ENCODE measurements at places on chromosomes 3 and 15.

DNA sequence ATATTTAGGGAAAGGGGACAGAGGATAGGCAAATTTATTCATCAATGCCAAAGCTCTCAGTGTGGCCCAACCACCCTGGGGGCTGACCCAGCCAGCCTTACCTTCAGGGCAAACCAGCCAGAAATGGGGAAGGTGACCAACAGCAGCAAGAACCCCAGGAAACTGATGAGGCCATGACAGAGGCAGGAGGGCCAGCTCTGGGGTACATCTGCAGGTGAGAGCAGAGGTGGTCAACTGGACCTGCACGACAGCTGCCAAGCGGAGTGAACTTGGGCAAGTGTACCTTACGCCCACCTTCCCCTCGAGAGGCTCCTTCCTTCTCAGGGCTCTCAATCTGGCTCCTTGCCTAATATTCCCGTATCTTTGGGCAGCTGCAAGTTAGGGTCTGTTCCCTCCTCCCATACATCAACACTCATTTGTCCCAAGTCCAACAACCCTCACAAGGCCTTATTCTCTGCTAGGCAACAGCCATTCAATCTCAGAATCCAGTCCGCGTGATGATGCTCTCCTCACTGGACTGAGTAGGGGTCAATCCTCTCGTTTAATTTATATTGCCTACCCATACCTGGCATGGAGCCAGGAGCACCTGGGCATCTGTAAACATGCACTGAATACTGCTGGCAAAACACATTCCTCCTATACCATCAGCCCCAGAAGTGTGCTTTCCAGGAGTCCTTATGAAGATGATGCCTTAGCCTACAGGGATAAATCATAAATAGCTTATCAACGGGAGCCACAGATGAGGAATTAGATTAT is 1.7 kb downstream of the STOML1 start:
- DNase-seq = no peak

GRCh38 chr15:51093488-51093838 is 1.2 kb downstream of the TNFAIP8L3 start:
- DNase-seq = no peak

GRCh38 chr15:57255751-57256341 is 120.5 kb upstream of the CGNL1 start:
- no peak for DNase-seq

GRCh38 chr15:80850941-80851451 is 71.8 kb downstream of the CEMIP start:
- no peak for DNase-seq

DNA sequence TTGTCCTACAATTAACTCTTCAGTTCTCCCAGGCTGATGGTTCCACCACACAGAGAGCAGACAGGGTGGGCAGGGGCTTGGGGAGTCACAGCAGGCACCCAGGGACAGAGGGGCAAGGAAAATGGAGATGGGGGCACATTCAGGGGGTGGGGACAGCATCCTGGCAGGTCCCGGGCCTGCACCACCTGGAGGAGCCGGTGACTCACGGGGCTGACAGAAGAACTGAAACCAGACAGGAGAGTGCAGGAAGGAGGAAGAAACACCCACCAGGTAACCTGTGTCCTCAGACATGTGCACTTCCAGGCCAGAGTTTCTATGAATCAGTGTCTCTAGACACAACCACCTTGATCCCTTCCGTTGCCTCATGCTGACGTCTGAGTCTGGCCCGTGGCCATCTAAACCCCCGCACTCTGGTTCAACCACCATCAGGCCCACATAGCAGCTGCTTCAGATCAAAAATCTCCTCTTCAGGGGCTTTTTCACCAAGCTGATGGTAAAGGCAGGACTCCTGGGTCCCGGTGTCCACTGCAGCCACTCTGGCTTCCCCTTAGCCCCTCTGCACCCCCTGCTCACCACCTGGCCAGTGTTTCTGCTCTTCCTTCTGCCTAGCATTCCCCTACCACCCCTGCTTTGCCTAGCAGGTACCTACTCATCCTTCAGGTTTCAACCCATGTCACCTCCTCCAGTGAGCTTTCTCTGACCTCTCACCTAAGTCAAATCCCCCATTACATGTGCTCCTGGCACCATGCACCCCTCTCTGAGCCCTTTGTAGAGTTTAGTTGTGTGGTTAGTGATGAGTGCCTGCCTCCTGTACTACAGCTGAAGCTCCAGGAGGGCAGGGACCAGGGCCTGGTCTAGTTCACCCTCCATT is 16.5 kb upstream of the CYP11A1 start:
- peak; percentile 68 for DNase-seq

GRCh38 chr15:70375006-70375431 is 277.3 kb upstream of the TLE3 start:
- no peak for DNase-seq

DNA sequence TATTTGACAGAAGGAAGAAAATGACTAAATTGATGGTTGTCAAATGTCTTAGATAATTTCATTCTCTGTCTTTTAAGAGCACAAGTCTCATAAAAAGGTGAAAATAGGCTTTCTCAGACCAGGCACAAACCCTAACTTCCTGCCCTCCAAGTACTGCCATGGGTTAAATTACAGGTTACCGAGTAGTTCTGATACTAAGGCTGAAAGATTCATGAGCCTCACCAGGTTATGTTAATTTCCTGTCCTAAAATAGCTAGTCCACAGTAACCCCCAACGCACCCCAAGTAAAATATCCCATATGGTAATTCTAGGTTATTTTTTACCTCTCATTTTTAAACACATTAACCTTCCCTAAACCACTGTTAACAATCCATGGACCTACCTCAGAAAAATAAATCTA is 42.0 kb downstream of the GSK3B start:
- DNase-seq = no peak

DNA sequence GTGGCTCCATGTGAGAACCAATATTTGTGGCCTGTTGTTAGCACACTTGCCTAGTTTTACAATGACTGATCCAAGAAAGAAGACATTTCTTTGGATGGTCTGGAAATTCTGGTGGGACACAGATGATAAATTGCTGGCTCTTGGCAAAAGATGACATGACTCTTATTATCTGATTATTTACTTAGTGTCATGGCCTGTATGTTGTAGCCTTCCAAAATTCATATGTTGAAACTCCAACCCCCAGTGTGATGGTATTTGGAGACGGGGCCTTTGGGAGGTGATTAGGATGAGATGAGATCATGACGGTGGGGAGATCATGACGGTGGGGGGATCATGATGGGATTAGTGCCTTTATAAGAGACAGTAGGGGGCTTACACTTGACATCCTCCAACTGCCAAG is 30.0 kb upstream of the AKAP13 start:
- DNase-seq = no peak

DNA sequence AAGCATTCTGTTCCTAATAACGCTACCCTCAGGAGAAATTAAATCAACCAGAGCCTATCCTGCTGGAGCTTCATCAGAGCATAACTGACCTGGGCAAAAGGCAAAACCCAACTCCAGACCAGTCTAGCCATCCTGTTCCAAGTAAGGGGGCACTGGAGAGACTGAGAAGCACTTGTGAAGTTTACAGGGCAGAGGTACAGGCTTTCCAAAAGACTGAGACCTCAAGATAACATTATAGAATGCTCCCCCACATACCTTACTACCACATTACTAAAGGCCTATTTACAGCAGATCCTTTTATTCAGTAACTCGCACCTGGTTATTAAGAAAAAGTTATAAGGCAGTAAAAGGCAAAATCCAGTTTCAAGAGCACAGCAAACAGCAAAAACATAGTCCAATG is 35.5 kb downstream of the RFX7 start:
- DNase-seq = no peak

- no peak for DNase-seq
These were observed 174.7 kb upstream of the CNTN3 start for GRCh38 chr3:74789111-74789510.

DNA sequence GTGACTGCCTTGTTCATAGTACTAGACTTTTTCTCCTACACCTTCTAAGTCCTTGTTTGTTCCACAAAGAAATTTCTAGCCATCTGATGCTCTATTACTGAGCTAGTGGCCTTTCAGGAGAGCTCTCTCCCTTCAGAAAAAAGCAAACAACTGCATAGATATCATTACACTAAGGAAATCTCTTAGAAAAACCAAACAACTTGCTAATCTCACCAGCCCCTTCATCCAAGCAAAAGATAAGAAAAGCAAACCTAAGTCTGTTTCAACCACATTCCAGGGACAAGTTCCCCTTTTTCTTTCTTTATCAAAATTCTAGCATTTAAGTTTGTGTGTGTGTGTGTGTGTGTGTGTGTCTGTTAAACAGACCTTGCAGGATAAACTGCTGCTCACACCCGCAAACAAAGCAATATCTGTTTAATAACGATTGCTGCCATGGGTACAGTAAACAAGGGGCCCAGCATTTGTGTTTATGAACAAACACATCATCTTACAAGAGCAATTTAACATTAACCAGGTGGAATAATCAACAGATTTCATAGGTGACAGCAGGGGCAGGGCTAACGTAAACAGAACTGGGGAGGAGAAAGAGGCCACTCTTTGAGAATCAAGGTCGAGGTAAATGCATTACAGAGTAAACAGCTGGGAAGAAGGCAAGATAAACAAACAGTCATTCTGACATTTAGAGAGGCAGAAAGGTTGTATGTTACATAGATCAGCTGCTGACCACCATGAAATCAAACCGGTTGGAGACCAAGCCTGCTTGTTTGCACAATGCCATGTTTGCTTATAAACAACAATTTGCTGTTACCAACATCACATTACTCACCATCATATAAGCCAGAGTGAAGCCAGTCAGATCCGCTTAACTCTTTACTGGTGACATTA is 375.1 kb downstream of the FOXP1 start:
- no peak for DNase-seq

- no peak for DNase-seq
These were observed 11.2 kb upstream of the CPB1 start for GRCh38 chr3:148816427-148816826.

GRCh38 chr3:127535106-127535785 is 55.3 kb downstream of the TPRA1 start:
- DNase-seq = no peak

DNA sequence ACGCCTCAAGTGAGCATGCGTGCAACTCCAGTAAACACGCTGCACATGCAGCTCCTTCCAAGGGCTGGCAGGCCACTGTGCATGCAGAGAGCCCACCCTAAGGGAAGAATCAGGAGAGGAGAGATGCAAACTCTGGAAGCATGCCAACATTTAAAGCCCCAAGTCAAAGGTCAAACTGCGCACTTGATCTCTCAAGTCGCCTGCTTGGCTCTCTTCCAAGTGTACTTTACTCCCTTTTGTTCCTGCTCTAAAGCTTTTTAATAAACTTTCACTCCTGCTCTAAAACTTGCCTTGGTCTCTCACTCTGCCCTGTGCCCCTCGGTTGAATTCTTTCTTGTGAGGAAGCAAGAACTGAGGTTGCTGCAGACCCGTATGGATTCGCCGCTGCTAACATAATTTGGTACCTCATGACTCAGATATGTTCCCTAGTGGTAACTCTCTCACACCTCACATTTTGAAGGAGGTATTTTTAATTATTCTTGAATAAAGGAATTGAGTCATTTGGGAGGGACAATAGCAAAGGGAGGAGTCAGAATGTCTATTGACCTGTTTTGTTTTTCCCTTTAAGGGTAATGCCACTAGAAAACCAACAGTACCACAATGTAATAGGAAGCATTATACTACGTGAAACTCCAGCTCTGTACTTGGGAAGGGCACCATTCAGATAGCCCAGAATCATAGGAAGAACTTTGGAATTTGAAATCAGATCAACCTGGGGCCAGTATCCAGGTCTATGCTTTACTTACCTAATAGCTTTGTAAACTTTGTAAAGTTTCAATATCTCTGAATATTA is 19.6 kb upstream of the DGKG start:
- DNase-seq = no peak

- DNase-seq = no peak
These were observed 65.9 kb upstream of the ARHGEF3 start for GRCh38 chr3:56867671-56868070.

GRCh38 chr3:157093096-157093495 is 66.9 kb downstream of the CCNL1 start:
- DNase-seq = no peak

DNA sequence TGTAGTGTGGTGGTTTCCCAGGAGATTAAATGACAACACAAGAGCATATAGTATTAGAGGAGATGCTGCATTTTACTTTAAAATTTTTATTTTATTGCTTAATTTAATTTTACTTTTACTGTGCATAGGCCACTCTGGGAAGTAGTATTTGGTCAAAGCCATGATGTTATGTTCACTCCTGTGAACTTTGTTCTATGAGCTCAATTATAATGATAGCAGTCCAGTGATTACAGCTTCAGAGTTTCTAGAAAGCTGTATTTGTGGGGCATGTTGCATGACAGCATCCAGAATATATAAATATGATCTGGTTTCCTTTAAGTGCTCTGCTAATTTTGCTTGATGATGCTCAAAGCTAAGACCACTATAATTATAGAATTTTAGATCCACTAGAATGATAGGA is 338.6 kb downstream of the NSUN3 start:
- DNase-seq = no peak

DNA sequence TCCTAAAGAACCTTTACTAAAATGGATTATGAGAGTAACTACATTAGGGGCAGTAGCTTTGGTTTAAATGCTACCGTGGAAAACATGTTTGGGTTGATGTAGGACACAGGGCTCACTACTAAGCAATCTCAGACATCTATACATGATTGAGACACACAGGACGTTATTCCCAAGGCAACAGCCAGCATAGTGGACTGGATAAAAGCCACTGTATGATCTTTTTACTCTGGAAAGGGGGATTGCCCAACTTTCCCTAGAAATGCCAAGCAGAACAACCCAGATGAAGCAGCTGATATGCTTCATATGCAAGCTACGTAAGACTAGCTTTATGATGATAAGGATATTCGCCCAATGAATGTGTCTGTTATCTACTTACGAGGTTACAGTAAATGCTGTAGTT is 144.6 kb downstream of the MYO9A start:
- no peak for DNase-seq

- no peak for DNase-seq
These were observed 877 bp upstream of the FEM1B start for GRCh38 chr15:68276668-68277067.

- no peak for DNase-seq
These were observed 219.7 kb downstream of the CD47 start for GRCh38 chr3:107870943-107871638.

DNA sequence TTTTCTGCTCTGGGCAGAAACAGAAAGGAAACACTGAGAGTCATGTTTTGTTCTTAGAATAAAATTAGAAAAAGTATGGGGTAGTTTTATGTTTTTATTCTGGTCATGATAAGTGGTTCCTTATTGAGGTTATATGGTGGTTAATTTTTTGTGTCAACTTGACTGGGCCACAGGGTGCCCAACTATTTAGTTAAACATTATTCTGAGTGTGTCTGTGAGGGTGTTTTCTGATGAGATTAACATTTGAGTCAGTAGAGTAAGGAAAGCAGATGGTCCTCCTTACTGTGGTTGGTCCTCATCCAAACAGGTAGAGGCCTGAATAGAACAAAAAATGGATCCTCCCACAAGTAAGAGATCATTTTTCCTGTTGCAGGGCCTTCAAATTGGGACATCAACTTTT is 98.9 kb downstream of the C3orf38 start:
- no peak for DNase-seq

DNA sequence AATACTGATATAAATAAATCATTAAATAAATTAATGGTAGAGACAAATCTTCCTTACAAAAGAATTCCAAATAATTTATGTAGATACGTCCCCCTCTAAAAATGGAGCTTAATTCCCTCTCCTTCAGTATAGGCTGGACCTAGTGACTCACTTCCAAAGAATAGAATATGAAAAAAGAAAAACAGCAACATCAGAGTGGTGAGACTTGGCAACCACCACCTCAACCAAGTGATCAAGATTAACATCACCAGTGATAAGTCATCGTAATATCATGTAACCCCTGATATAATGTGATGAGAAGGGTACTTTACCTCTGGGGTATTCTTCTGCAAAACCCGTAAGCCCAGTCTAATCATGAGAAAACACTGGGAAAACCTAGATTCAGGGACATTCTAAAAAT is 13.4 kb downstream of the GOLGB1 start:
- DNase-seq = no peak

All from stimulated activated CD4-positive, alpha-beta T cell treated with anti-CD3 and anti-CD28 coated beads, Interleukin-12 subunit alpha, Interleukin-12 subunit beta, amount 100 ng/mL, for 4 hours (primary cell).